ENCODE measurements at places on chromosomes 3 and 15. TPM values are rescaled to one million over a fixed set of nuclear protein-coding genes. Genes with fewer than 3 reads are reported as not detected.

The EXD1 gene
- total RNA-seq: not detected

The CLDN18 gene
- 162 TPM for total RNA-seq

The TMEM108 gene
- 18.5 TPM for total RNA-seq

The LMAN1L gene
- total RNA-seq: not detected

DNA sequence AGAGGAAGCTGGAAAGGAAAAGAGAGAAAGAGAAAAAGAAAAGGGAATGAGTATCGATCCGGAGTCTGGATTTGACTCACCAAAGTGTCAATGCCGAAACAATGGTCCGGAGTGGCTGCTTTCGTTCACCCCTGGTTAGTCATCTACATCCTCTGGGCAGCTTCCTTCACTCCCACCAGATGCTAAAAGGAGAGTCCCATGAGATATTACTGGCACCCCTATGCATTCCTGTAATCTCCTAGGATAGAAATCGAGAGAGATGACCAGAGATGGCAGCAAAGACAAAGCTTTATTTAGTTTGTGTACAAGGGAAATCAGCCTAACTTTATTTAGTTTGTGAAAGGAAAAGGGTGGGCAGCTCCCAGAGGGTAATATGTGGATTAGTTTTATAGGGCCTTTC, 622.2 kb downstream of the ZPLD1 start:
- DNase-seq: no peak
- no peaks in the 10 kb centered on the region for H3K36me3 ChIP-seq
- H3K4me3 ChIP-seq: no peak overlapping the region
- no peaks in the 10 kb centered on the region for H3K27me3 ChIP-seq

GRCh38 chr3:129312021-129312639, 33.5 kb downstream of the HMCES start:
- H3K4me3 ChIP-seq: no peak overlapping the region
- no peaks in the 10 kb centered on the region for H3K27me3 ChIP-seq
- no peaks in the 10 kb centered on the region for H3K36me3 ChIP-seq
- H3K27ac ChIP-seq: peak overlapping the region; percentile 46

- H3K27me3 ChIP-seq: no peaks in the 10 kb centered on the region
- H3K27ac ChIP-seq: no peak overlapping the region
- no peak for DNase-seq
- H3K4me1 ChIP-seq: peaks cover 9% of the 10 kb centered on the region
Measured at GRCh38 chr3:113275258-113275556, 63.9 kb downstream of the BOC start.

Data from lower lobe of right lung (tissue), 2 donors.